Inflammatory macrophage treated with lipopolysaccharide for 4 hours (primary cell): ENCODE measurements at places on chromosomes 5 and 9.

GRCh38 chr9:69580582-69581214 is 91.5 kb downstream of the APBA1 start:
- no peak for DNase-seq

- DNase-seq, result no peak
Observed at GRCh38 chr5:111172504-111172903, 51.7 kb upstream of the CAMK4 start.

DNA sequence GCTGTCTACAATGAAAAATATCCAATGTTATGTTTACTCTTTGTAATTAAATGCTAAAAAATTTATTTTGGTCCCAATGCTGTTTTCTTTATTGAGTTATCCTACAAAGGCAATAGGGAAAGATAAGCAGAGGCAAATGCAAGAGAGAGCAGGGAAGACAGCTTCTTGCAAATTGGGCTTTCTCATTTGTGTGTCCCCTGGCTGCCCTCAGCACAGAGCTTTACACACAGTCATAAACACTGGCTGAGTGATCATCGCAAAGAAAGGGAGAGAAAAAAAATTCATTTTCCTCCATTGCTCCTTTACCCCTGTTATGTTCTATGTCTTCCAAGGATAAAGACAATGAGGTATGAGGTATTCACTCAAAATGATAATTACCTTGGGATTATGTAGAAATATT is 2.3 kb upstream of the TSSK1B start:
- no peak for DNase-seq

GRCh38 chr9:123960366-123960765 is 30.4 kb upstream of the DENND1A start:
- peak; percentile 12 for DNase-seq

- DNase-seq, result no peak
Observed at GRCh38 chr5:63831381-63831780, 130.9 kb downstream of the HTR1A start.

DNA sequence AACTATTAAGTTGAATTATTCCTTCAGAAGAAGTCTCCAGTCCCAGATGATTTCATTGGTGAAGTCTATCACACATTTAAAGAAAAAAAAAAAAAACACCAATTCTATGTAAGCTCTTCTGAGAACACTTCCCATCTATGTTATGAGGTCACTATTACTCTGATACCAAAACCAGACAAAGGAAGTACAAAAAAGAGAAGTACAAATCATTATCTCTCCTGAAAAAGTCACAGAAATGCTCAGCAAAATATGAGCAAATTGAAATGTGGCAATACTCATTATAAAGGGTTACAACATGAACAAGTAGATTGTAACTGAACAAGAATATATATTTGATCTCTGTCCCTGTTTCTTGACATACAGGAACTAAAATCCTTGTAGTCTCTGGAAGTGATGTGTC is 280.4 kb downstream of the TLE1 start:
- peak; percentile 80 for DNase-seq

DNA sequence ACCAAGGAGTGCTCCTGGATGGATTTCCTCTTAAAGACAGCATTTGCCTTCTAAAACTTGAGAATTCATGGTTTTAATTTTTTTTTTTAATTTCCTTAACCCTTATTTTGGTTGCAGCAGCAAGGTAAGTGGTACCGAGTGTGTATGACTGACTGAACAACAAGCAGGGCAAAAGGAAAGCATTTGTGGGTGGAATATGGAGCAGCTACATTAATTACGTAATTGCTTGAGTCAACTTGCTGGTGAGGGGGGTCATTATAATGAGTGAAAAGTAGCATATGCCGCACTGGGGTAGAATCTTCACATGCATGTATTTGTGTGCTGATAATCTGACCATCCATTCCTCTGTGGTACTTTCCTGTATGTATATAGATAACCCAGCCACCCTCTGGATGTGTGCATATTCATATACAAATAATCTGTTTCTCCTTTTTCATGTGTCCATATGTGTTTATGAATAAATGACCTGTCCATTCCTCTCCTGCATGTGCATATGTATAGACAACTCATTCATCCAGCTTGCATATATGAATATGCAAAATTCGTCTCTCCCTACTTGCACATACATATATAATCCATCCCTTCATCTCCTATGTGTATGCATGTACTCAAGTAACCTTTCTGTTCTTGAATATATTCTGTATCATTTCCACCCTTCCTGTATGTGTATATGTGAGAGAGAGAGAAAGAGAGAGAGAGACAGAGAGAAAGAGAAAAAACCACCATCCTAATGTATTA is 147.5 kb upstream of the RUSC2 start:
- no peak for DNase-seq

- DNase-seq, result no peak
Observed at GRCh38 chr9:134592018-134592818, 49.4 kb upstream of the COL5A1 start.

DNA sequence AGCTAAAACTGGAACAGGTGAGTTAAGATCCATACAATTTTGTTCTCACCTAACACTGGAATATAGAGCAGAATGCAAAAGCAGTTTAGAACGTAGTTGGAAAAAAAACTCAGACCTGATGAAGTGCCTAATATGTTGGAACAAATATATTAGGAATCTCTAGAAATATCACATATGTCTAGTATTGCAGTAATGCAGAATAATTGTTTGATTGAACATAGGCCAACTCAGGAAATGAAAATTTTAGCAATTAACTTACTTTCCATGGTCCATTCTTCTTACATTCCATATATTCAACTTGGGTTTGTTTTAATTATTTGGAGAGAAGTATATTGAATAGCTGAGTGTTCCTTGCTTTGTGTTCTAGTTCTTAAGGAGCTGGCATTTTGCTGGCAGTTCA is 111.8 kb upstream of the ADAMTSL1 start:
- DNase-seq, result no peak

DNA sequence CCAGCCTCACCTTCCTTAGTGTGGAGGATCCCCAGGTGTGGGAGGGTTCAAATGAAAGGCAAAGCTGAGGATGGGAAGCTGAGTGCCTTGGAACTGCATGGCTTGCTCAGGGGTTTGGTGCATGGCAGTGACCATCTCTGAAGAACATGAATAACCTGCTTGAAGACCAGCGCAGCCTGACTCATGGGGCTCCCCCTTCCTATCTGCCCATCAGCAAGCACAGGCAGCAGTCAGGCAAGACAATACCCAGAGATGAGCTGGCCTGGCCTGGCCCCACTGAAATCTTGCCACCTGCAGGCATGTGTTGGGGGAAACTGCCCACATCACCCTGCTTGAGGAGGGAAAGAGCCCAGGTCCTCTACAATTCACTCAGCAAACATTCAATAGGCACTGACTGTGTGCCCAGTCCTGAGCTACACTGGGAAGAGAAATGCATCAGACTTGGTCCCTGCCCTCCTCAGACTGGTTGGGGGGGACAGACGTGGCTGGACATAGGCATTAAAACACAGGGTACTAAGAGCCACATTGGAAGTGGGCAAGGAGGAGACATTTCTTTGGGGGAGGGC is 105.0 kb upstream of the ALDH1B1 start:
- DNase-seq, result no peak

- DNase-seq, result no peak
Observed at GRCh38 chr9:129561594-129562281, 59.2 kb downstream of the C9orf50 start.

DNA sequence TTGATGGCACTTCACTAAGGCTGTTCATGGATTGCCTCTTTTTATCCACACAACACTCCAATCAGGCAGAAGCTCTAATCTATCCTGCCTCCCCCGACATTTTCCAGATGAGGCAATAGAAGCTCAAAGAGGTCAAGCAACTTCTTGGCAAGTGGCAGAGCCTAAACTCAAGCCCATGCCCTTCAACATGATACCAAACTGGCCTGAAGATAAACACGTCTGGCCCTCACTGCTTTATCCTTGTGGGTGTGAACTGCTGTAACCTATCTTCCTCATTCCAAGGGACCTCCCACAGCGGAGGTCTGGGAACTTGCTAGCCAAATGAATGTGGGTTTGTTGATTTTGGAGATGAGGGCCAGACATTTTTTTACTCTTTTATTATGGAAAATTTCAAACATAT is 9.5 kb downstream of the SLC35A4 start:
- peak; percentile 63 for DNase-seq

DNA sequence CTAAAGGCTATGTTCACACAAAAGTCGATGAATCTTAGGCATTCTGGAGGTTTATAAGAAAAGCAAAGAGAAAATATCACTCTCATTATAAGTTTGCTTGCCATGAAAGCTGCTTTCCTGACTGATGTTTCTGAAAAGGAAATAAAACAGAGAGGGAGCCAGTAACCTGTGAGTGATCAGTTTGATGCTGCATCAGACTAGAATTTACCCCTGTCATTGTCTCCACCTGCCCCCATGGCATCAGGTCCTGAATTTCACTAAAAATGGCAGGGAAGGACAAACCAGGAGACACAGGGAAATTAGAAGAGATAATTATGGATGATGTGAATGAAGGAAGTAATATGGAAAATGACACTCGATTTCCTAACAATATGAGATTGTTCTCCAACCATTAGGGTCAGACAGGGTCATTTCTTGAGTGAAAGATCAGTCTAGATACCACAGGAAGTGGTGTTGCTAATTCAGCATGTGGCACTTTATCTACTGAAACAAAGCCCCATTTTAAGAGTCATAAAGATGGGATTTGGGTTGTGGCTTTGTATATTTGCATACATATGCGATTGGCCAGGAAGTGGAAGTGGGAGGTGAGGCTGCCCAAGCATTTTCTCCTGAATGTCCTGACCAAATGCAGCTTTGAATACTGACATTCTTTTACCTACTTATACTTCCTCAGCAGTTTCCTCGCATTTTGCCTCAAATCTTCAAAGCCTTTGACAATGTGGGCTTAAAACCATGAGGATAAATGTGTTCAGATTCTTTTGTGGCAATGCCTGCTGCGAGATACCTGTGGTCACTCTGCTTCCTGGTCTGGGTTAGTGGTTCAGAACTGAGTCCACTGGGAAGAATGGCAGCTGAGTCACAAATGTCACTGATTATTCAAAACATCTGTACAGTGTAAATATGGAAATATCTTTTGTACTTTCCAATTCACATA is 29.7 kb downstream of the MEGF10 start:
- DNase-seq, result peak; percentile 23

DNA sequence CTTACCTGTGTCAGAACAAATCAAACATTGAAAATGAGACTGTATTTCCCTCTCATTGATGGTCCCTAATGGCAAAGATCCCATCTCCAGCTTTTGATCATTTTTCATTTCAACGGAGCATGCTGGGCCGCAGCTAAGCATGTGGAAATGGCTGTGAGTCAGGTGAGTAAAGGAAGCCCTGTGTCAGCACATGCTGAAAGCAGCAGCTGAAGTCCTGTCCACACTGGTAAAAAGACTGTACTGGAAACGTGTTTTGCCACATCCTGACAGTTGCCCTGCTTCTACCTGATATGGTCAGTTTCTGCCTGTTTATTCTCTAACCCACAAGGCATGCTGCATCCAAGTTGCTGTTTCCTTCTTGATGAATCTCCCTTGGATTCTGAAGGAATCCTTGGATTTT is 330.1 kb downstream of the EFNA5 start:
- DNase-seq, result no peak

GRCh38 chr5:166356096-166356495 is 1935.3 kb upstream of the WWC1 start:
- DNase-seq, result no peak

- DNase-seq, result no peak
Observed at GRCh38 chr5:159732220-159732619, 184.1 kb upstream of the ADRA1B start.

- no peak for DNase-seq
Observed at GRCh38 chr5:41410737-41411136, 99.7 kb downstream of the PLCXD3 start.

DNA sequence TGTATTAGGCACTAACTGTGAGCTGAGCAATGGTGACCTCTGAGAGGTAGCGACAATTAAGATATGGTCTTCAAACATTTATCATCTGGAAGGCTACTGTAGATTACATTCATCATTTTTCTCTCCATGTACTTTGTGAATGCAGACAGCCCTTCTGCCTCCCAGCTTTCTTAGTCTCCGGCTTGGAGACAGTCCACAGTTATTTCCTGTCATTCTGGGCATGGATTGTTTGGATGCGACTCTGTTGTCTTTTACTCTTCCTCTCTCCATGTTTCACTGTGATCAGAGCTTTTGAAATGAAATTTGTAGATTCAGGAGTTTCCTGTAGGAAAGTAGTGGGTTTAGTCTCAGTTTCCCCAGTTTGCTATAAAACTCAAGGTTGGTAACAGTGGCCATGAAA is 20.5 kb downstream of the DMRT2 start:
- DNase-seq, result no peak

DNA sequence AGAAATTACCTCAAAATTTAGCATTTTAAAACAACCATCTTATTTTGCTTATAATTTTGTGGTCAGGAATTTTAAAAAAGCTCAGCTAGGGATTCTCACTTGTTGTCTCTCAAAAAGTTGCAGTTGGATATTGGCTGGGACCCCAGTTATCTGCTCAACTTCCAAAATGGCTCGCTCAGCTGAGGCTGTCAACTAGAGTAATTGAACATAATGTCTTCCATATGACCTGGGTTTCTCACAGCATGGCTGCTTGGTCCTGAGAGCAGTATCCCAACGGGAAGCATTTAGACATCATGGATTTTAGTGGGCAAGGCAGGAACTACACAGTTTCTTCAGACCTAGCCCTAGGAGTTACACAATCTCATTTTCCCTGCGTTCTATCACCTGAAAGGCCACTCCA is 63.6 kb upstream of the SPEF2 start:
- no peak for DNase-seq

- DNase-seq, result no peak
Observed at GRCh38 chr5:56561455-56561854, 253.9 kb upstream of the MAP3K1 start.

DNA sequence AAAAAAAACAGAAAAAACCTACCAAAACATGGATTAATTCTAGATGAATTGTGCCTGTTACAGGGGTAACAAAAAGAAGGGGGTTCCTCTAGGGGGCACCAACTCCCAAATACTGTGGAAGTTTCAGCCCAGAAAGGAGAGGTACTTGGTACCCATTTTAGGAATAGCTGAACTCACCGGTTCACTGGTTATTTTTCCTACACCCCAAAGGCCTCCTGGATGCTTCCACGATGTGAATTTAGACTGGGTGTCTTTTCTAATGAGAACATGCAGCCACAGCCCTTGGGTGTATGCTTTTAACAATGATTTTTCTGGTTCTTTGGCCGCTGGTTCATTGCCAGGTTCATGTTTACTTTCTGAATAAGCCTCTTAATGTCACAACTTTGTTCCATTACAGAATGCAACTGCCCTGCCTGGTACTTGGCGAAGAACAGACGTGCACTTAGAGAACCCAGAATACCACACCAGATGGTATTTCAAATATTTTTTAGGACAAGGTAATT is 46.7 kb downstream of the GARNL3 start:
- DNase-seq, result no peak

GRCh38 chr9:33637881-33638280 is 113.8 kb downstream of the ANKRD18B start:
- DNase-seq, result no peak
